ENCODE measurements at places on chromosomes 12 and 14.

DNA sequence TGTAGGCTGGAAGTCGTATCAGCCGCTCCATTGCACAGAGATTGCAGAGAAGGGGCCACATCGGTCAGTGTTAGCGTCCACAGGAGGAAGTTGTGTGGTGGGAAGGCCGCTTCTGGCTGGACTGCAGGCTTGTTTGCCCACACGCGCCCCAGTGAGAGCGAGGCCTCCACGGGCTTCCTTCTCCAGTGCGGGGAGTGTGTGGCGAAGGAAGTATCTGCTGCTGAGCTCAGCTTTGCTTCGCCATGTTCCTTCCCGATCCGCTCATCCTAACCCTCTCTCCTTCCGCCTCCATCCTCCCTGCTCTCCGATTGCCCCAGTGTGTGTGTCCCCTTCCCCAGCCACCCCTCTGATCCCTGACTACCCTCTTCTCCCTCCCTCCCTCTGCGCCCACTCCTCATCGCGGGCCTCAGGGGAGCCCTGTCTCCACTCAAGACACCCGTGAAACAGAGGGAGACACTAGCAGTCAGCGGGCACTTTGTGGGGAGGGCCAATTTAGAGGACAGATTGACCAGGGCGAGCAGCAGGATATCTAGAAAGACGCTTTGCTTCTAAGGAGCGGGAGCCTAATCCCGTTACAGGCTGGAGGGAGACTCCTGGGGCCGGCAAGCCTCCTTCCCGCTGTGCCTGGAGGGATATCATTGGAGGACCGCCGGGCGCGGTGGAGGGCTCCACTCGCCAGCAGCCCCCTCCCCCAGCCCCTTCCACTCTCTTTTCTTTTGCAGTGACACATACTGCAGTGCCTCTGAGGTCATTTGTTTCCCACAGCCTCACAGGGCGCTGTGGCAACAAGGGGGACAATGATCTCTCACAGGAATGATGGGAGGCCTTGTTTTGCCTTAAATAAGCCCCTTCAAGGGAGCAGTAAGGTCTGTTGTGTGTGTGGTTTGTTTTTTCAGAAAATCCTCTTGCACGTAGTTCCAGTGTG is 428.8 kb downstream of the ZFP36L1 start:
- peak; percentile 82 for DNase-seq

- DNase-seq = peak; percentile 4
Measured at GRCh38 chr12:48454667-48455066, 17.7 kb upstream of the ANP32D start.

GRCh38 chr14:22463763-22464173 is 125.3 kb downstream of the DAD1 start:
- DNase-seq = no peak

DNA sequence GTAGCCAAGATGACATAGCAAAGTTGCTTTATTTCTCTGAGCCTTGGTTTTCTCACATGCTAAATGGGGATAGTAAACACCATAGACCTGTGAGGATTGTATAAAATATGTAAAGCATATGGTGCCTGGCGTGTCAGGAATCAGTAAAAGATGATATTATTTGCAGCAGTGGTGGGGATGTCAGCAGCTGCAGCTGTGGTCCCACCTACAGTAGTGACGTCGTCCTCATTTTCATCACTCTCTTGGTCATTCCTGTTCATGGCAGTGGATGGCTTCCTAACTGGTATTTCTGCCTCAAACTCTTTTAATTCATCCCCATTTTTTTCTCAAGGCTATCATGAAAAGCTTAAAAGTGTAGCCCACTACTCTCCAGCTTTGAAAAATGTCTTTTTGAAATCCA is 12.1 kb downstream of the BMAL2 start:
- no peak for DNase-seq

GRCh38 chr12:43551279-43551970 is 578 bp downstream of the ADAMTS20 start:
- DNase-seq = no peak

All from inflammatory macrophage treated with lipopolysaccharide for 1 hour (primary cell).